ENCODE measurements at places on chromosomes 12 and 14. TPM values are rescaled to one million over a fixed set of nuclear protein-coding genes. Genes with fewer than 3 reads are reported as not detected.

DACT1 gene
- 1.7 TPM for total RNA-seq

HCAR1 gene
- 0.52 TPM for total RNA-seq

RGS6 gene
- total RNA-seq = 0.64 TPM

CD163 gene
- total RNA-seq = not detected

ASB2 gene
- 50.0 TPM for total RNA-seq

CHGA gene
- total RNA-seq = not detected

LGR5 gene
- not detected for total RNA-seq

SERPINA5 gene
- total RNA-seq = not detected

FSCB gene
- total RNA-seq = not detected

AMHR2 gene
- not detected for total RNA-seq

PTGR2 gene
- total RNA-seq = 6.4 TPM

SLC5A8 gene
- not detected for total RNA-seq

ZDHHC22 gene
- not detected for total RNA-seq

PPP1R36 gene
- total RNA-seq = not detected

MSRB3 gene
- 0.18 TPM for total RNA-seq

PRH2 gene
- not detected for total RNA-seq

GDF3 gene
- total RNA-seq = not detected

KRT77 gene
- not detected for total RNA-seq

SYCP3 gene
- not detected for total RNA-seq

KLRC4 gene
- total RNA-seq = 0.75 TPM
